ENCODE measurements at places on chromosomes 4 and X.

GRCh38 chr4:180394730-180395129, 1848.5 kb upstream of the TENM3 start:
- no peak for DNase-seq
- H3K4me3 ChIP-seq = no peak overlapping the region
- H3K4me1 ChIP-seq = no peaks in the 10 kb centered on the region
- no peaks in the 10 kb centered on the region for H3K27me3 ChIP-seq
- H3K27ac ChIP-seq = no peak overlapping the region

DNA sequence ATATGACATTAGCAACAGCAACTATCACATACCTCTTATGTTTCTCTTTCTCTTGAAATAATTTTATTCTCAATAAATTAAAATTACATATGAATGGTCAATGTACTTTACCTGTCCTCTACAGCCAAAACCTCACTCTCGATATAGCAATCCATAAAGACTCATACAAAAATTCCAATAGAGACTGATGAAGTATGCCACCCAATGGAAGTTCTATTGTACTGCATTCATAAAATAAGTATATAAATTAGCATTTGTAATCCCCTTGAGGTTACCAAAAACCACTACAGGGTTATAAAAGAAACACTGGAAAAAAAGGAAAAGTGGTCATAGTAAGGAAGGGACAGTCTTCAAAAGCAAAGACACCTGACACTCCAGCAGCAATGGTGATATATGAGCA, 32.8 kb downstream of the CLDN2 start:
- H3K27ac ChIP-seq = no peak overlapping the region
- H3K27me3 ChIP-seq = no peaks in the 10 kb centered on the region
- peak; percentile 44 for DNase-seq
- H3K4me1 ChIP-seq = no peaks in the 10 kb centered on the region

GRCh38 chr4:153809916-153810810, 21.3 kb upstream of the SFRP2 start:
- H3K27ac ChIP-seq = no peak overlapping the region
- H3K4me1 ChIP-seq = no peaks in the 10 kb centered on the region
- no peak for DNase-seq
- no peak overlapping the region for H3K4me3 ChIP-seq
- no peaks in the 10 kb centered on the region for H3K36me3 ChIP-seq
- no peaks in the 10 kb centered on the region for H3K27me3 ChIP-seq

DNA sequence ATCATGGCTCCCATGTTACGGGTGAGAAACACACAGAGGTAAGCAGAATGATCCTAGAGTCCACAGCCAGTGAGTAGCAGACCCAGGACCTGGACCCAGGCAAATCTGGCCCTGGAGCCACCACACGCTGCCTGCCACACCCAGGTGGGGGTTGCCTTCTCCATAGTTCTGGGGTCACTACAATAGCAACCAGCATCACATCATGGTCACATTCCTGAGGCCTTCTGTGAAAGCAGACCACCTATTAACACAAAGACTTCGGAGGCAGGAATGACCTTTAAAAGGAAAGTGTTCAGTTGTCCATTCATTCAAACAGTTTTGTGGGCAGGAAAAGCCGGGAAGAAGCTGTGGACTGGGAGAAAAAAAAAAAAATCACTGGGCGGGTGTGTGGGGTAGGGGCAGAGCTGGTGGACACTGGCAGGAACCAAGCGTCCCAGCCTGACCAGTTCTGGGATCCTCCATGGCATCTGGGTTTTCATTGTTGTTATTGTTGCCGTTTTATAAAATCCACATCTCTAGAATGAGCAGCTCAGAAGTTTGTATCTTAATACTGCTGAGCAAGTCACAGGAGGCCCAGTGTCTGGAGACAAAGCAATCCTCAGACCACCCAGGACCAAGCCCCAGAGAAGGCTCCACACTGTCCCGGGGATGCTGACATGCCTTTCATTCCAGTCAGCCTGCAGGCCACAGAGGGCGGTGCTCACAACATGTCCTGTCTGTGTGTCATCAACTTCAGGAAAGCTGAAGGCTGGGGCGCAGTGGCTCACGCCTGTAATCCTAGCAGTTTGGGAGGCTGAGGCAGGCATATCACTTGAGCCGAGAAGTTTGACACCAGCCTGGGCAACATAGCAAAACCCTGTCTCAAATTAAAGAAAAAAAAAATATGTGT, 67.0 kb downstream of the SEL1L3 start:
- no peak overlapping the region for H3K4me3 ChIP-seq
- no peaks in the 10 kb centered on the region for H3K27me3 ChIP-seq
- no peak overlapping the region for H3K27ac ChIP-seq
- DNase-seq = peak; percentile 27
- peaks cover 6% of the 10 kb centered on the region for H3K4me1 ChIP-seq

DNA sequence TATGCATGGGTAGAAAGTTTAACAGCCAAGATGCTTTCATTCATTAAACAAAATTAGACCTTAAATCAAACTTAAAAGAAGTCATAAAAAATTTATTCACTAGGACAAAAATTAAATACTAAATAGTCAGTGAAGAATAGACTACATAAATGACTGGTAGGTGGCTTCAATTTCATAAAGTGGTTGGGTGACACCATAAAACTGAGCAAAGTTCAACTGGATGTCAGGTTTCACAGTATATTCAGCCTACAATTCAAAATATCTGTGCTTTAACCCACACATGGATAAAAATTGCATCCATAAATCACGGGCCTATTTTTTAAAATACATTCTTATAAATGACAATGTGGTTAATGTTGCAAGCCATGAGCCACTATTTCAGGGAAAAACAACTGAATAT, 582.3 kb downstream of the IL15 start:
- no peak overlapping the region for H3K4me3 ChIP-seq
- H3K27me3 ChIP-seq = no peaks in the 10 kb centered on the region
- no peak overlapping the region for H3K27ac ChIP-seq
- H3K4me1 ChIP-seq = no peaks in the 10 kb centered on the region
- no peak for DNase-seq
